NCI-H2171 treated with DMSO at 0.1 percent for 48 hours (cell line): ENCODE measurements at places on chromosomes 6 and 20.

DNA sequence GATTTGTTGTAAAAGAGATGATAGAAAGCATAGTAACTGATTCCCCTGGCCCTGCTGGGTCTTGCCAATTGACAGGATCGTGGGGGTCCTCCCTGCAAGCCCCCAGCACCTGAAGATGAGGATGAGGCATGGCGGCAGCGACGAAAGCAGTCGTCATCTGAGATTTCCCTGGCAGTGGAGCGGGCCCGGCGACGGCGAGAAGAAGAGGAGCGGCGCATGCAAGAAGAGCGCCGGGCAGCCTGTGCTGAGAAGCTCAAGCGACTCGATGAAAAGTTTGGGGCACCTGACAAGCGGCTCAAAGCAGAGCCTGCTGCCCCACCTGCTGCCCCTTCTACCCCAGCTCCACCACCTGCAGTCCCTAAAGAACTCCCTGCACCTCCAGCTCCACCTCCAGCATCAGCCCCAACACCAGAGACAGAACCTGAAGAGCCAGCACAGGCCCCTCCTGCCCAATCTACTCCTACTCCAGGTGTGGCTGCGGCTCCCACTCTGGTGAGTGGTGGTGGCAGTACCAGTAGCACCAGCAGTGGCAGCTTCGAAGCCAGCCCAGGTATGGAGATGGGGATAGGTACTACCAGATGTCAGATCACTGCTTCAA lies 7.3 kb downstream of the PRRC2A start:
- no peak for DNase-seq

DNA sequence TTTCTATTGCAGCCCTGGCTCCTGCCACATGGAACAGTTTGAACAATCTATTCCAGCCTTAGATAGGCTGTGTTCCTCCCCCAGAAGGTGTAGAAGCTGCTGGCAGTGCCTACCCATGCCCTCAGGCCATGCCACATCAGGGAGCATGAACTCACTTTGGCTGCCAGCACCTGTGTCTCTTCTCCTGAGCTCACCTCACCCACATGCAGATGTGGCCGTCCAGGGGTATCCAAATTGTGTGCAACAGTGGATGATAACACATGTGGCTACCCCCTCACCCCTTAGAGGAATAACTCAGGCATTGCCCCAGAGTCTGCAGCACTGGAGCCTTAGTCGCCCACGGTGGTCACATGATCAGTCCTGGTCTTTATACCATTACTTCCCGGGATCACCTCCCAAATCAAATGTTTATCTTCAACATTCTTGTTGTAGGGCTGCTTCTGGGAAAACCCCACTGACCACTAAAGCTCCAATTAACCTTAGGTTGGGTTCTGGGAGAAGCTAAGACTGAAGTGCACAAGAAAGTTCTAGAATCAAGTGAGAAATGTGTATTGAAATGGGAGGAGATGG lies 110.4 kb downstream of the BANF2 start:
- no peak for DNase-seq

DNA sequence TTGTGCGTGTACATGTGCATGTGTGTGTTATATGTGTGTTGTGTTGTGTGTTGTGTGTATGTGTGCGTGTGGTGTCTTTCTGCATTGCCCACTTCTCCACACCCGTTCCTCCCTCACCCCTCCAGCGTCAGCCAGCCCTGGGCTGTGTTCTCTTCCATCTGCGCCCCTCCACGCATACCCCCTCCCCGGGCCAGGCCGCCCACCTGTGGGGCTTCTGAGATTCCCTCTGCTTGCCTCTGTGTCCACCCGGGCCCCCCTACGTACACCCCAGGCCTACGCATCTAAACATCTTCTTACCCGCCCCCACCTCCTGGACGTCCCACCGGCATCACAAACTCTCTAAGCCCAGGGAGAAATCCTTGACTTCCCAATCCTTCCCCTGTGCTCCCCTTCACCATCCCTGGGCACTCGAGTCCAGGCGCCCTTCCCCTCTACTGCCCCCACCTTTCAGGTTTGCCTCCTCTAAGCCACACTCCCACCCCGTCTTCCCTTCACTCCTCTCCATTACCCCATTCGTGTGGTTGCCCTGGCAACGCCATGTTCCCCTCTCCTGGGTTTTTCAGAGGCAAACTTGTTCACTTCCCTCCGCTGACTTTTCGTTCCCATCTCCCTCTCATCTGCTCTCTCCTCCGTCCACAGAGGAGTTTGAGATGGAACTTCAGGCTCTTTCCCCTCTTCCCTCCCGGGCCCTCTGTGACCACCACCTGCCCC lies 81.7 kb upstream of the NNAT start:
- no peak for DNase-seq

GRCh38 chr6:15810618-15811017 lies 147.8 kb upstream of the DTNBP1 start:
- no peak for DNase-seq

GRCh38 chr6:118859517-118860064 lies 34.4 kb upstream of the ASF1A start:
- no peak for DNase-seq

- no peak for DNase-seq
Measured at GRCh38 chr6:158941246-158941645, 58.8 kb downstream of the RSPH3 start.

GRCh38 chr6:18242062-18242851 lies 22.1 kb downstream of the DEK start:
- DNase-seq: no peak

DNA sequence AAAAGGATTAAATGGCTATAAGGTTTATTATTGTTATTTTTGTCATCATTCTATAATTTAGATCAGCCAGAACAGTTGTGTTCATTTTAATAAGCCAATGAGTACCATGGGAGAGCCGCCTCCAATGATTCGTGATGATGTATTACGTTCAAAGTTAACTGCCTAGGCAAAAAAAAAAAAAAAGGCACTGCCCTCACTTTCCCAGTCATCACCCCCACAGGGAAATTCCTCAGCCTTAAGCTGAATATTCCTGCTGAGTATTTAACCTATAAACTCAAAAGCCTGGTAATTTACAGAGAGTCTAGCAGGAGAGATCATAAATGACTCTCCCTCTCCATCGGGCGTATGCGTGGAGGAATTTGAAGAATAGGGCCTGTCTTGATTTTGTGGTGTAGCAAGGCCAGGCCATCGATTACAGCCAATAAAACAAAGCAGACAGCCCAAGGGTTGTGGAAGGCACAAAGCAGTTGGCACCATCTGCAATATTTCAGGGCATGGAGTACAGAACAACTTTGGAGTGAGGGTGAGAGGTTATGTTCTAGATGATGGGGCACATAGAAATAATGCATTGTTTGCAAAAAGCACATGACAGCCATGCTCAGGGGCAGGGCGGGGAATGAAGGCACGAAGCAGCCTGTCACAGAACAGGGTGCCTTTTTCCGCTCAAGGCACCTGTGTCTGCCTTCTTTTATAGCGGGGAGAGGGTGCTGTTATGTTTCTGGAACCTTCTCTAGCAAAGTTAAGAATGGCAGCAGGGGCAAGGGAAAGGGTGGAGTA lies 138.2 kb upstream of the DTNBP1 start:
- DNase-seq: no peak

- DNase-seq: no peak
Measured at GRCh38 chr6:29730575-29731126, 7.4 kb downstream of the HLA-F start.

GRCh38 chr20:1979106-1979778 lies 14.6 kb downstream of the PDYN start:
- DNase-seq: no peak

GRCh38 chr6:98976674-98977385 lies 29.1 kb upstream of the FBXL4 start:
- DNase-seq: no peak

GRCh38 chr6:69305456-69305855 lies 491.4 kb downstream of the LMBRD1 start:
- DNase-seq: no peak

DNA sequence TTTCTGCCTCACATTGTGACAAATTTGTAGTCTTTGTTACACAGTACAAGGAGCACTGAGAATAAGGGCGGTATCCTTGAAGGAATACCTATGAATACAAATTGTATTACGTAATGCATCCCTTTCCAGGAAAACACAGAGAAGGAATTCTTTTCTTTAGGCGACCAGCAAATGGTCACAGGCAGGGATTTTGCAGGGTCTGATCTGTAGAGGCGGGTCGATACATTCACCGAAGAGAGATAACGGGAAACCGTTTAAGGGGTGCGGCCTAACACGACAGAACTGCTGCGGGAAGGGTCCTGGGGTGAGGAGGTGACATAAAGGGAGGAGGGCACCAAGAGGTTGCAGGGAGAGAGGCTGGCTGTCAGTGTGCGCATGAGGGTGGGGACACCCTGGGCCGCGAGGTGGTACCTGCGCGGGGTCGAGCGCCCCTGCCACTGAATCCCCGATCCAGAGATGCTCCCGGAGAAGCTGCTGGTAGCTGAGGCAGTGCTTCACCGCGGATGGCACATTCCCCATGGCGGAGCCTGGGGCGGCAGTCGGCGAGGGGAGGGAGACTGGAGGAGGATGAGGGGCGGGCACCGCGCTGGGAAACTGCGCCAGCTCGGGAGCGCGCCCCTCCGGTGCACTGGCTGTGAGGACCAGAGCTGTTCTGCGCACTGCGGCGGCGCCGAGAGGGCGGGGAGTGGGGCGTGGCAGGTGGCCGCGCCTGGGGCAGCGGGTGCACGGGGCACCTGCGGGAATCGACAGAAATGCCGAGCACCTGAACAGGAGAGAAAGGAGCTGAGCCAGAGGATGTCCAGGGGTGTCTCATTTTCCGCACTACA lies at the start of gene HMGCLL1:
Gene HMGCLL1 (minus strand): TSS at position 656 of the 827 bp plus-strand sequence. CDS start 137 bp downstream, at position 519.
- peak; percentile 41 for DNase-seq

DNA sequence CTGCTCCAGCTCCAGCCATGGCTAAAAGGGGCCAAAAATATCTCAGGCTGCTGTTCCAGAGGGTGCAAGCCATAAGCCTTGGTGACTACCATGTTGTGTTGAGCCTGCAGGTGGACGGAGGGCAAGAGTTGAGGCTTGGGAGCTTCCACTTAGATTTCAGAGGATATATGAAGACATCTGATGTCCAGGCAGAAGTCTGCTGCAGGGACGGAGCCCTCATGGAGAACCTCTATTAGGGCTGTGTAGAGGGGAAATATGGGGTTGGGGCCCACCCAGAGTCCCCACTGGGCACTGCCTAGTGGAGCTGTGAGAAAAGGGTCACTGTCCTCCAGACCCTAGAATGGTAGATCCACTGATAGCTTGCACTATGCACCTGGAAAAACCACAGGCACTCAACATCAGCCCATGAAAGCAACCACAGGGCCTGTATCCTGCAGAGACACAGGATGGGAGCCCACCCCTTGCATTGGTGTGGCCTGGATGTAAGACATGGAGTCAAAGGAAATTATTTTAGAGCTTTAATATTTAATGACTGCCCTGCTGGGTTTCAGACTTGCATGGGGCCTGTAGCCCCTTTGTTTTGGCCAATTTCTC lies 70.5 kb downstream of the NINL start:
- no peak for DNase-seq

GRCh38 chr6:107059606-107060005 lies 31.6 kb downstream of the MTRES1 start:
- no peak for DNase-seq

- no peak for DNase-seq
Measured at GRCh38 chr6:43922426-43923375, 152.7 kb downstream of the VEGFA start.

DNA sequence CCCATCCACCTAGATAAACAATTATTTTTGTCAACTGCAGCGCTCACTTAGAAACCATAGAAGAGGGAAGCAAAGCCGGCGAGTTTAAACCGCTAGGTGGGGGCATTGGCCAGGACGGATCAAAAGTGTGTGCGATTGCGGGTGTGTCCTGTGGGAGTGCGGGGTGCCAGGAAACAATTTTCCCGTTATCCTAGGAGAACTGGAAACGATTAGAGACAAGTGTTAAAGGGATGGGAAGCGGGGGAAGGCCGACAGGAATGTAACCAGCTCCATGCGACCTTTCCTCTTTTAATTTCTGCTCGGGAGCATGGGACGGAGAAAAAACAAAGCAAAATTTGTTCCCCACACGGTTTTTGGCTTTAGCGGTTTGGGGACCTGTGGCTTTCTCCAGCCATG lies 2.8 kb upstream of the HTR1B start:
- no peak for DNase-seq

GRCh38 chr6:96656567-96656966 lies 93.6 kb downstream of the FHL5 start:
- DNase-seq: no peak

GRCh38 chr6:97053643-97054411 lies 129.3 kb downstream of the KLHL32 start:
- DNase-seq: peak; percentile 46

DNA sequence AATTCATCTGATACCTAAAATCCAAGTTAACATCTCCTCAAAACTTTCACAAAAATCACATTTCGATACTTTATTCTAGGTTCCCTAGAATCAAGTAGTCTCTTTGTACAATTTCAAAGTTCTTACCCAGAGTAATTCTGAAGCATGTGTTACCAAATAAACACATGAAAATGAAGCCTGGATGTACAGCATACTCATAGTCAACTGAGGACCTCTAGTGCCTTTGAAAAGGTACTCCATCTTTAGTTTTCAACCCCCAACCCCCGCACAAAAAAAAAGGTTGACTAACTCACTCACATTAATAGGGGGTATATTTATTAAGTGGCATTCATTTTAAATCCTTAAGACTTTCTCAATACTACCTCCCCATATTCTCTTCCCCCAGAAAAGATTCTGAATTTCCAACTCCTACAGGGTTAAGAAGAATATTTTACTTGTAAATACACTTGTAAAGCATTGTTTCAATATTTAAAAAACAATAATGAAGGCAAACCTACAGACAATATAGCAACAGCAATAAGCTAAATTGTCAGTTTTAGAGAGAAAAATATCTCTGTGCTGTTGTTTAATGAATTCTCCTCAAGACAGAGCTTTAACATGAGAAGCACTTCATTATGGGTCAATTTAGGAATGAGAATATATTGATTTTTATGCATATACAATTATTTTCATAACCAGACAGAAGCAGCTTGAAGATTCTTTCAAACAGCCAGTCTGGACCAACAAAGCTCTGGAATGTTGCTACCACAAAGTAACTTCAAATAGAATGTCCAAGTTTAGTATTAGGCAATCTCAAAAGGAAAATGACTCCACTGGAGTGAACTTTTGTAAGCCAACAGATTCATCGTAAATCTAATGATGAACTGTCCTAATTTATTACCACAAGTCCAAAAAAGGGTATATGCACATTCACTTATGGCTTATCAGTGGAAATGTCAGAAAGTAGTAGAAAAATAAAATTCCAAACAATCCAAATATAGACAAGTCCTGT lies 3.3 kb downstream of the PLN start:
- peak; percentile 78 for DNase-seq

DNA sequence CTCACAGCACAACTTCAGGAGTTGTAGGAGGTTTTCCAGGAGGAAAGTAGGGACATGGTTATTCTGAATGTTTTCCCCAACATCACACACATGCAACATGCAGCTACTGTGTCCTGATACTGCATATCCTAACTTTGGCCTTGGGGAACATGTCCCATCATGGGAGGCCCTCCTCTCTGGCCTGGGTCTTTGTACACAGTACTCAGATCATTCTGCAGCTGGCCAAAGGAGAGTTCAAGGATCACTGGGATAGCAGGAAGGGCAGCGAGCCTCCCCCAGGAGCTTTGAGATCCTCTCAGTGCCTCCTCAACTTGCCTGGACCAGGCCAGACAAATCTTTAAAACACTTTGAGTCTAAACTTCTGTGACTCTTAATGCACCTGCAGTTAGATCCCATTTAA lies 12.9 kb downstream of the CASS4 start:
- no peak for DNase-seq

GRCh38 chr6:125869427-125869826 lies 78.7 kb downstream of the NCOA7 start:
- DNase-seq: no peak

- no peak for DNase-seq
Measured at GRCh38 chr6:33586108-33586640, 6.1 kb upstream of the BAK1 start.

GRCh38 chr20:58109918-58110635 lies 118.4 kb downstream of the ANKRD60 start:
- DNase-seq: no peak
